ENCODE measurements at places on chromosomes 2 and 18.
A peak's percentile ranks its signal among the peaks of the same experiment; 100 is the strongest.

DNA sequence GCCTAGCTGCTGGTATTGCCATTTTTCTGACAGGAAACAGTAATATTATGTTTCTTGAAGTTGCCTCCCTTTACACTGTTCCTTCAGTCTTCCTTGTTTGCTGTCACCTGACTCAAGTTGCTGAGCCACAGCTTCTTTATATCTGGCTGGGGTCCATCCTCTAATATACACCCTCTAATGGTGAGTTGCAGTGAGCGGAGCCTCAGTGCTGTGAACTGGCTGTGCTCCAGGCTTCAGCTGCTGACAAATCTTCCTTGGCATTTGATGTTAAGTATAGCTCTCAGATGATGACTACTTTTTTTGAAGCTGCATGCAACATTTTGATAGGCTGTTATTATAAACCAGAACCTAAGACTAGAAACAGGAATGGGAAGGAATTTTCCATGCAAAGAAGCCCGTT is 366.7 kb downstream of the NUP35 start:
- no peak for DNase-seq

DNA sequence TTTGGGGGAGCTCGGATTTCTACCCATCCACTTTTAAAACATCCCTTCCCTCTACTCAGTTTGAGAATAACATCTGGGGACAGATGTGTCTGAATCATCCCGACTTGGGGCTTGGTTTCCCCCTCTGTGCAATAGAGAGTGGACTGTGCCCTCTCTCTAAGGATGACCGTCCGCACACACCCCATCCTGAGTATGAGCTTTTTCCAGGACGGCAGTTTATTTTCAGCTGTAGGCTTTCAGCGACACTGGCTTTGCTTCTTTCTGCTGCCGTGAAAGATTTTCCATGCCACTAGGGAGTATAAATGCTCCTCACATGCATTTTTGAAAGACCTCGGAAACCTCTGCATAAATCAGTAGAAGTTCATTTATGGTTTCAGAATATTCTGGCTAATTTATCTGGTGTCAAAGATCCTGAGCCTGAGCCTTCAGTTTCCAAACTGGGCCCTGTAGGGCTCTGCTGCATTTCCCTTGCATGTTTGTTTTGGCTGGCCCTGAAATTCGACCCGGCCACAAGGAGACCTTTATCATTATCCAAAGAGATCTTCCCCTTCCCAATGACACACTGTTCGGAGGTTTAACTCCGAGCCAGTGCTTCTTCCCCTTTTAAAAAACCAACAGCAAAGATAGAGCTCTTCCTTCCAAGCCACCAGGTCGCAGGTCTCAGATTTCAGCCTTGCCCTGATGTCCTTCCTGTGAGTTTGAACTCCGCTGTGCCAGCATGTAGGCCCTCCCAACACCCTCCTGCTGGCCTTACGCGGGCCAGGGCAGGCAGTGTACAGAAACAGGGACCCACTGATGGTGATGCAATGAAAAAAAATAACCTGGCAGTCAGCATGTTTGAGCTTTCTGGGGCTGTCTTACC is 53.3 kb downstream of the FECH start:
- DNase-seq: no peak

DNA sequence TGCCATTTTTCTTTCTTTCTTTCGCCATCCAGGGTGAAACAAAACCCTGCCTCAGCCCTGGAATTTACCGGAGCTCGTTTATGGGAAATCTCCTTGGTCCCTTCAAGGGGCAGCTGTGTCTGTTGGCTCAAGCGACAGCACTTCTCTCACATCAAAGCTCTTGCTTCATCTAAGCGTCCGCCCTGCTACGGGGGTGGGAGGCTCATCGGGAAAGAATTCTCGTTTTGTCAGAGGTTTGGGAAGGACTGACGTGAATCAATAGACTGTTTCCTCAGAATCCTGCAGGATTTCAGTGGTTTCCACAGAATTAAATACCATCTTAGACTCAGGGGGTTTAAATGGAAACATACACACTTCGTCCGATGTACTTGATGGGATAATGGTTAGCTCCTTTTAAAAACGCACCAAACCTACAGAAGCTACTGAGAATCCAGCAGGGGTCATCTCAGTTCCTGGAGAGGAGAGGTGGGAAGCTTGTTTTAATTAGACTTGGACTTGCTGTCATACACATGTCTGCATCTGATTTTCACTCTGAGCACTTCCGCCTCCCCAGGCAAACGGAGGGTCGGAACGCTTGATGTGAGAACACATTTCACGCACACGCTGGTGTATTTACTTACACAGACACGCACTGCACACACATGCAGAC is 91.6 kb downstream of the ASB1 start:
- no peak for DNase-seq

DNA sequence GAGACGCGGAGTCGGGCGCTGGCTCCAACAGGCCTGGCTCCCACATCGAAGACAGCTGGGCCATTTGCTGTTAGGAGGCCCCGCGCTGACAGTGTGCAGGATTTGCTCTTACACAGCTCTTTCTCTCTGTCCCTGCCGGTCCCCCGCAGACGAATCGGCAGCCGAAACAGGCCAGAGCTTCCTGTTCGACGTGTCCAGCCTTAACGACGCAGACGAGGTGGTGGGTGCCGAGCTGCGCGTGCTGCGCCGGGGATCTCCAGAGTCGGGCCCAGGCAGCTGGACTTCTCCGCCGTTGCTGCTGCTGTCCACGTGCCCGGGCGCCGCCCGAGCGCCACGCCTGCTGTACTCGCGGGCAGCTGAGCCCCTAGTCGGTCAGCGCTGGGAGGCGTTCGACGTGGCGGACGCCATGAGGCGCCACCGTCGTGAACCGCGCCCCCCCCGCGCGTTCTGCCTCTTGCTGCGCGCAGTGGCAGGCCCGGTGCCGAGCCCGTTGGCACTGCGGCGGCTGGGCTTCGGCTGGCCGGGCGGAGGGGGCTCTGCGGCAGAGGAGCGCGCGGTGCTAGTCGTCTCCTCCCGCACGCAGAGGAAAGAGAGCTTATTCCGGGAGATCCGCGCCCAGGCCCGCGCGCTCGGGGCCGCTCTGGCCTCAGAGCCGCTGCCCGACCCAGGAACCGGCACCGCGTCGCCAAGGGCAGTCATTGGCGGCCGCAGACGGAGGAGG is 3.5 kb downstream of the GDF7 start:
- DNase-seq: no peak

DNA sequence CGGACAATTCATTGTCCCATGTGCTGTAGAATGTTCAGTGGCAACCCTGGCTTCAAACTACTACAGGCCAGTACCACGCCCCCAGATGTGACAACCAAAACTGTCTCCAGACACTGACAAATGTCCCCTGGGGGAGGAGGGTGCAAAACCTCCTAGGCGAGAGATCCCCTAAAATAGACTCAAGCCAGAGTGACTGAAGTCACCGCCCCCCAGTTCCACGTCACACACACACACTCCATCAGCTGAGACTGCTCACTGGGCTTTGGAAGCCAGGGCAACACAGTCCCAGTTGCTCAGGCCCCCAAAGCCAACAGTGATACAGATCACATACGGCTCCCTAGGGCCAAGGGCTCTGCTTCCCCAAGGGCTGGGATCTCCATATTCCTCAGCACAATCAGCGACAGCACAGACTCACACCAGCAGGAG is 19.1 kb downstream of the HDAC4 start:
- DNase-seq: no peak

- DNase-seq: no peak
Measured at GRCh38 chr2:102442967-102443828, 20.2 kb downstream of the IL18RAP start.

GRCh38 chr2:127174136-127174535 is 46.0 kb downstream of the CYP27C1 start:
- no peak for DNase-seq

GRCh38 chr2:76998152-76998551 is 524.0 kb downstream of the LRRTM4 start:
- DNase-seq: no peak

DNA sequence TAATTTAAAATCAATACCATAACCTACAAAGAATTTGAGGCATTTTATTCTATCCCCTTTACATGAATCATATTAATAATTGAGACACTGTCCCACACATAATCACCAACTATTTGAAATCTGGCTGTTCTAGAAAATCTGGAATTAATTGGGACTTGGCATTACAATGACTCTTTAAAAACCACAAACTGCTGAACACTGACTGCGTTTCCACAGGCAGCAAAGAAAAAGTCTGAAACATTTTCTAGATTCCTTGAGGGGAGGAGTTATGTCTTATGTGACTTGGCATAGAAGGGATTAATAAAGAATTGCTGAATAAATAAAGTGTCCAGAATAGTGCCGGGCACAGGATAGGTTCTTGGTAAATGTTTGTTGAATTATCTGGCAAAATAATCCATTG is 61.4 kb downstream of the GPR39 start:
- no peak for DNase-seq

DNA sequence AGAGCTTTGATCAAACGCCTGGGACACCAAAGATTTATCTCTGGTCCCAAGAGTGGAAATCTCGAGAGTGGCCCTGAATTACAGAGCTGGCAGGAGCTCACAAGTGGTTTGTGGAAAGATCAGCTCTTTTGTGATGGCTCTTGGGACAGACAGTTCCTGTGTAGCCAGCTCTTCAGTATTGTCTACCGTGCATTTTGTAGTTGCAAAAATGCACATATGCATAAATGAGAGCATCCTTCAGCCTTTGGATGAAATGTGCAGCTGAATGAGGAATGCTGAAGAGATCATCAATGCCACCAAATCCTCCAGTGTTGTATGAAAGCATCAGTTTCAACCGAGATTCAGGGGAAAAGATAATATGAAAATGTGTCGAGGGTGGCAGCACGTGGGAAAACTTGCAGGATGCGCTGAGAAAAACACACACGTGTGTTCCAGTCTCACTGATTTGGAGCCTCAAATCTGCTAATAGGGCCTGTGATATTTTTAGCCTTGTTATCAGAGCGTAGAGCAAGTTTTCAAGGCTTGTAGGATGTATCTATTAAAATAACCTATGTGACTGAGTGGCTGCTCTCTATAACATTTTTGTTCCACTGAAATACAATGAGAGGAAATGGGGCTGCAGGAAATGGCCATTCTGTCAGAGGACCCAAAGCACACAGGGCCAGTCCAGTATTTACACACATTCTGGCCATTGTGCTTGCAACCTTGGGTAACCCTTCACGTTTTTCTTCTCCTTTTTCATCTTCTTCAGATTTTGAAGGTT is 138.7 kb downstream of the PRKCE start:
- no peak for DNase-seq

GRCh38 chr2:6421138-6421730 is 444.5 kb downstream of the CMPK2 start:
- DNase-seq: no peak

DNA sequence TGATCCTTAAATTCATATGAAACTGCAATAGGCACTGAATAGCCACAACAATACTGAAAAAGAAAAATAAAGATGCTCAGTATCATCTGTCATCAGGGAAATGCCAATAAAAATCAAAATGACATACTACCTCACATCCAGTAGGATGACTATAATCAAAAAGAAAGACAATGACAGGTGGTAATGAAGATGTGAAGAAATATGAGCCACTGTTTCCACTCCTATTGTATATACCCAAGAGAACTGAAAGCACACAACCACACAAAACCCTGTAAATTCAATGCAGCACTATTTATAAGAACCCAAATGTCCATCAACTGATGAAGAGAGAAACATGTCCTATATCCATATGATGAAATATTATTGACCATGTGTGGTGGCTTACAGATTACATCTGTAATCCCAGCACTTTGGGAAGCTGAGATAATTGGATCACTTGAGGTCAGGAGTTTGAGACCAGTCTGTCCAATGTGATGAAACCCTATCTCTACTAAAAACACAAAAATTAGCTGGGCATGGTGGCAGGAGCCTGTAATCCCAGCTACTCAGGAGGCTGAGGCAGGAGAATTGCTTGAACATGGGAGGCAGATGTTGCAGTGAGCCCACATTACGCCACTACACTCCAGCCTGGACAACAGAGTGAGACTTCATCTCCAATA is 39.9 kb downstream of the MAP3K2 start:
- DNase-seq: no peak

DNA sequence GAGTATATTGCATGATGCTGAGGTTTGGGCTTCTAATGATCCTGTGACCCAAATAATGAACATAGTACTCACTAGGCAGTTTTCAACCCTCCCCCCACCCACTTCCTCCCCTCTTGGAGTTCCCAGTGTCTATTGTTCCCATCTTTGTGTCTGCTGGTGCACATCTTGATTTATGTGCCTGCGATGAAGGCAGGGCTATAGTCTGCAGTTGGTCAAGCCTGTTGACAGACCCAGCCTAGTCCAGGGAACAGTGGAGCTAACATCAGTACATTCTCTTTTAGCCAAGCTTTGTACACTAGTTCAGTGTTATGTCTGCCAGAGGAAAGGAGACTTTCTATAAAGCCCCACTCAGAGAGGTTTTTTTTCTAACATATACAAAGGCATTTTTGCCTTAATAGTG is 287.6 kb downstream of the CPS1 start:
- DNase-seq: no peak

- peak; percentile 48 for DNase-seq
Measured at GRCh38 chr2:26469092-26469710, 8.7 kb downstream of the OTOF start.

DNA sequence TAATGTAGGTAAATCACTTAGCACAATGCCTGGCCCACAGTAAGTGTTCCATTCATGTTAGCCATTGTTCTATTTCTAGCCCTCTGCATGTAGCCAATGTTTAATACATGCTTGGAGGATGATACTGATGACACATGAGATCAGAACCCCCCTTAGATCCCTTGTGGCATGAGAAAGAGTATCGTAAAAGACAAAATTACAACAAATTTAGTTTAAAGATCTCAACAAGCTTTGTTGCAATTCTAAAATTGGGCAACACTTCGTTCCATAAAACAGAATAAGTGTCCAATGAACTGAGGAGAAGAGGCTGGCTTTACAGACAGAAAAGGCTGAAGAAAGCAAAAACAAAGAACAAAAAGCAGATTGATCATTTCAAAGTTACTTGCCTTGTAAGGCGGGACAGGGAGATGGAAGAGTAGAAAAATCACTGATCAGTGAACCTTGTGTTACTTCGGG is 148.7 kb upstream of the SLC1A4 start:
- no peak for DNase-seq

DNA sequence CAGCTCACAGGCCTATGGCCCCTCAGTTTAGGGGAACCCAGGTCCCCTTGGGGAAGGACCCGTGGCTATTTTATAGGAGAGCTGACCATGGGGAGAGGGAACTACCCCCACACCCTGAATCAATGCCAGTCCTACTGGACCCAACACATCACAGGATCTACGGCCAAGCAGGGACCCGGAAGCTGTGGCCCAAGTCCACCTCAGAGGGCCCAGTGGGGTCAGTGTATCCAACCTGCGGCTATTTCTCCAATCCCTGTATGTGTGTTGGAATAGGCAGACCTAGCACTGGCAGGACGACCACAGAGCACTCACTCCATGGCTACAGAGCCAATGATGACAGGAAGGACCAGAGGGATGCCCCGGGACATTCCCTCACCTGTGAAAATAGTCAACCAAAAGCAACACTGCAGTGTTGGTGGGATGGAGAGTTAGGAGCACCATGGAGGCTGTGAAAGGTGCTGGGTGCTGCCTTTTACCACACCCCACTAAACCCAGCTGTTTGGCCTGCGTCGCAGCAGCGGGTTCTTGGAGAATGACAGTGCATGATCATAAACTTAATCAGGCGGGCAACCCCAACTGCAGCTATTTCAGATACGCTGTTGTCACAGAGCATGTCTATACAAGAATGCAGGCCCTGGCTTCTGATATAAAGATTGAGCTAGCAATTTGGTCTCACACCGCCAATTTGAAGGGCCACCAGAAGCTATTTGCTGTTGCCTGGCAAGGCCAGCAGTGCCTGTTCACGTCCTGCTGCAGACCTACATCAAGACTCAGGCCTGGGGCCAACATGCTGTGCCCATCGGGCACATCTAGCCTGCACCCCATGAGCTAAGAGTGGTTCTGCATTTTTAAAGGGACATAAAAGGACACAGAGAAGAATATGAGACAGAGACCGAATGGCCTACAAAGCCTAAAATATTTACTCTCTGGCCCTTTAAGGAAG is 110.4 kb downstream of the EIPR1 start:
- DNase-seq: no peak

All from stimulated activated CD4-positive, alpha-beta T cell treated with anti-CD3 and anti-CD28 coated beads, Interleukin-1b, Interleukin-23, amount 100 ng/mL, for 24 hours (primary cell).